ENCODE measurements at places on chromosomes 13 and 19.

GRCh38 chr13:72062566-72062965, 195.6 kb upstream of the DACH1 start:
- no peak for DNase-seq

- DNase-seq = no peak
Observed at GRCh38 chr19:34649886-34650543, 26.9 kb downstream of the SCGB2B2 start.

- no peak for DNase-seq
Observed at GRCh38 chr13:96730676-96731075, 263.6 kb downstream of the OXGR1 start.

DNA sequence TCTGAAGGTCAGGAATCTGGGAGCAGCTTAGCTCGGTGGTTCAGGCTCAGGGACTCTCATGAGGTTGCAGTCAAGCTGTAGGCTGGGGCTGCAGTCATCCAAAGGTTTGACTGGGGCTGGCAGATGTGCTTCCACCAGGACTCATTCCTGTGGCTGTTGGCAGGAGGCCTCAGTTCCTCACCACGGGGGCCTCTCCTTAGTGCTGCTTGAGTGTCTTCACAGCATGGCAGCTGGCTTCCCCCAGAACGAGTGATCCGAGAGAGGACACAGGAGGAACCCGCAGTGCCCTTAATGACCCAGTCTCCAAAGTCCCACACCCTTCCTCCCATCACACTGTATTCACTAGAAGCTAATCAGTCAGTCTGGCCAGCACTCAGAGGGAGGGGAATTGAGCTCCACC, 38.7 kb upstream of the EHD2 start:
- no peak for DNase-seq

DNA sequence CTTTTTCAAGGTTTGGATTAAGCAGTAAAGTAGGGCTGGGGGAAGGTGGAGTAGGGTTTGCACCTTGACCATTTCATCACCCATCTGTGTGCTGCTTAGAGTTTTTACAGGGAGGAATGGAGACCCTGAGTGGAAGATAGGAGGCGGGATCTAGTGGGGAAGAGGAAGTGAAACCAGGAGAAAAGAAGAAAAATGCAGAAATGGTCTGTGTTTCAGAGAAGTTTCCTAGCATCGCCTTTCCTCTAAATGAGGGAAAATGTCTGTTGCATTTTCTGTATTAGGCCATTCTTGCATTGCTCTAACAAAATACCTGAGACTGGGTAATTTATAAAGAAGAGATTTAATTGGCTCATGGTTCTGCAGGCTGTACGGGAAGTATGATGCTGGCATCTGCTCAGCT, 64.1 kb downstream of the TPT1 start:
- no peak for DNase-seq

GRCh38 chr13:43653395-43653794, 133.4 kb downstream of the ENOX1 start:
- DNase-seq = no peak

GRCh38 chr19:13718733-13719132, 45.6 kb upstream of the MRI1 start:
- DNase-seq = no peak

GRCh38 chr13:71522941-71523526, 344.0 kb downstream of the DACH1 start:
- no peak for DNase-seq

- DNase-seq = peak; percentile 41
Observed at GRCh38 chr13:108176685-108177274, 38.6 kb downstream of the LIG4 start.

- no peak for DNase-seq
Observed at GRCh38 chr13:45852494-45852893, 941 bp upstream of the SIAH3 start.

- DNase-seq = no peak
Observed at GRCh38 chr19:34489175-34489574, 7.6 kb downstream of the WTIP start.

GRCh38 chr19:41588497-41589209, 12.7 kb downstream of the CEACAM21 start:
- DNase-seq = no peak

DNA sequence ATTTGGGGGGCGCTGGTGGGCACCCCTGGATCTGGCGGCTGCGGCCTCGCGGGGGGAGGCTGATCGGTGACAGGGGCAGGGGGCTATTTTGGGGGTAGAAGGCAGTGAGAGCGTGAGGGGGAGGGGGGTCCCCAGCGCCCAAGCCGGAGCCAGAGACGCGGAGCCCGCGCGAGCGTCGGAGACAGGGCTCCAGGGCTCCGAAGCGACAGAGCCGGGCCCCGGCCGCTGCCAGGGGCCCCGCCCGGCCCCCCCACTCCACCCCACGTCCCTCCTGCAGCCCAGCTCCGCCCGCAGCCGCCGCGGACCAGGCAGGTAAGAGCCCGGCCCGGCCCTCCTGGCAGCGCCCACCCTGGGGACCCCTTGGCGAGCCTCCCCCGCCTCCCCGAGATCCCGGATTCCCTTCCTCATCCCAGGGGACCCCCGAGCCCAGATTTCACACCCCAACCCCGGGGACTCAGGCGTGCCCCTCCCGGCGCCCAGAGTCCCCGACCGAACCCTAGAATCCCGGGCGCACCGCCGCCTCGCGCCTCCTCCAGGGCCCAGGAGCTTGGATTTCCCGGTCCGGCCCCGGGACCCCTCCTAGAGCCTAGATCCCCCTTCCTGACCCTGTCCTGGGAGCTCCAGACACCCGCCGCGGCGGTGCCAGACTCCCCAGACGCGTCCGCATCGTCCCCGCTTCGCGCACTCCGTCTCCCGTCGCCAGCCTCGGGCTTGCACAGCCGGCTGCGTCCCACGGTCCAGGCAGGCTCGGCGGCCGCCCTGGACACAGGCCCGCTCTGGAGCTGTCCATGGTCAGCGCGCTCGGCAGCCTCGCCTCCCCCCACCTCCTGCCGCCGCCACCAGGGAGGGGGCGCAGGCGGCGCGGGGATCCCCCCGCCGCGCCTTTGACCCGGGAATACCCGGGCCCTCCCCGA, at the start of gene PPFIA3:
Gene PPFIA3, plus strand, starts transcription at position 134 of the 914 bp plus-strand sequence. CDS start 8,330 bp downstream, outside the sequence.
- DNase-seq = no peak

DNA sequence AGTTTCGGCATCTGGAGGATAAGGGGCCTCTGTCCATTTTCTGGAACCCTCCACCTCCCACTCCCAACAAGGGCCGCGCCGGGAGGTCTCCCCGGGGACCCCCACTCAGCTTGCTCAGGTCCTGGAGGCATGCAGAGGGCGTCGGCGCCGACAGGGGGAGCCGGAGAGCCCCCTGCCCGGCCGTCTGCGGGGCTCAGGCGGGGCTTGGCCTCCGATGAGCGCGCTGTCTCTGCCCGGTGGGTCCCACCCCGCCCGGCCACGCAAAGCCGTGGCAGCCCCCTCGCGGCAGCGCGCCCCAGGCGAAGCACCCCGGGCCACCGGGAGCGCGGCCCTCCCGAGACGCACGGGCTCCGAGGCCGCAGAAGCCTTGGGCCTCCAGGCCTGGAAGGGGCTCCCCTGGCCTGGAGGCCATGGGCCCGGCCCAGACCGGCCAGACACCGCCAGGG, 149.7 kb upstream of the ZNF536 start:
- no peak for DNase-seq

DNA sequence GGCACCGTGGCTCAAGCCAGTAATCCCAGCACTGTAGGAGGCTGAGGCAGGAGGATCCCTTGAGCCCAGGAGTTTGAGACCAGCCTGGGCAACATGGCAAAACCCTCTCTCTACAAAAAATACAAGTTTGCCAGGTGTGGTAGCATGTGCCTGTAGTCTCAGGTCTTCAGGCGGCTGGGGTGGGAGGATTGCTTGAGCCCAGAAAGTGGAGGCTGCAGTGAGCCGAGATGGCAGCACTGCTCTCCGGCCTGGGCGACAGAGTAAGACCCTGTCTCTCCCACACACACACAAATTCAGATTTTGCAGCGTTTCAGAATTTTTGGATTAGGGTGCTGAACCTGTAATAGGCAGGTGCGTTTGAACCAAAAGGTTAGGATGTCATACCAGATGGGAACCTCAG, 2.2 kb downstream of the RPS11 start:
- DNase-seq = no peak

DNA sequence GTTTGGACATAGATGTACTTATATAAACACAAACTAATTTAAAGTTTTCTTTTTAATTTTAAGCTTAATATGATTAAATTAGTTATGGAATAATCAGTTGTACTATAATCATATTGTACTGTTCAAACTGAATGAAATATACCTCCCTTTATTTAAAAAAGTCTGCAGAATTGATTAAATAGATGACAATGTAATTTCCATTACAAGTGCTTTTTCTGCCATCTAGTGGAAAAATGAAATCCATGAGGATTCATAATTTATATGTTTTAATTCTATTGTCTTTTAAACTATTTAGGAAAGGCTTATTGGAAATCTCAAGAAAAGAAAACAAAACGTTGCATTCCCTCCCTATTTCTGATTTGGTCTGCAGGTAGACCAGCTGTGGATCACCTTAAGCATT, 30.9 kb downstream of the MZT1 start:
- no peak for DNase-seq

Data from activated CD4-positive, alpha-beta T cell treated with anti-CD3 and anti-CD28 coated beads for 24 hours (primary cell).